ENCODE measurements at places on chromosomes 3 and 15.
A peak's percentile ranks its signal among the peaks of the same experiment; 100 is the strongest.

DNA sequence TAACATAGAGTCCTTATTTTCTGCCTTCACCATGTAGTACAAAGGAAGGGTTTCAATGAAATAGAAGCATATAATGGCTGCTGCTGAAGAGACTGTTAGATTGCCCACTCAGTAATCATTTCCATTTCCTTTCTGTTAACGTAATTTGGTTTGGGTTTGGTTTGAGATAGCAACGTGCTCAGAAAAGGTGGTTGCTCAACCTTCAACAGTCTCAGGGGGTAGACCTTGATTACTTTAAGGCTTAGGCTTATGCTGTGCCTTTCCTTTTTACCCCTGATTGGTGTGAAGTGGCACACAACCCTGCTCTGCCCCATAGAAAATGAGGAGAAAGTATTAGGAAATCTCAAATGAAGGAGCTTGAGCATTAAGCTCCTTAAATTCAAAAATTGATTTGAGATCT, 163.7 kb upstream of the TP63 start:
- DNase-seq, result no peak

DNA sequence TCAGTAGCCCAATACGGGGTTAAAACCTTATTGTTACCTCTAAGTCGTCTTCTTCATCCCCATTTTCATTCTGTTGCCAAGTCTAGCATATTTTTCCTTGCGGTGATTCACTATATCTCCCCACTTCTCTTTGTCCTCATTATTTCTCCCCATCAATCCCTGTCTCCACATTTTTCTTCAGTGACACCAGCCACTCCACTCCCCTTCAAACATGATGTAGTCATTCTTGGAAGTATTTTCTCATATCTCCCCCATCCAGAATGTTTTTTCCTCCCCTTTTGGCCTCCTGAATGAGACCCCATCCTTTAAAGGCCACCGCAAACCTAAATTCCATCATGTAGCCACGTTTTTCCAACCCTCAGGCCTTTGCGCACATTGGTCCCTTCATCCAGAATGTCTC, 105.9 kb downstream of the TOP2B start:
- no peak for DNase-seq

DNA sequence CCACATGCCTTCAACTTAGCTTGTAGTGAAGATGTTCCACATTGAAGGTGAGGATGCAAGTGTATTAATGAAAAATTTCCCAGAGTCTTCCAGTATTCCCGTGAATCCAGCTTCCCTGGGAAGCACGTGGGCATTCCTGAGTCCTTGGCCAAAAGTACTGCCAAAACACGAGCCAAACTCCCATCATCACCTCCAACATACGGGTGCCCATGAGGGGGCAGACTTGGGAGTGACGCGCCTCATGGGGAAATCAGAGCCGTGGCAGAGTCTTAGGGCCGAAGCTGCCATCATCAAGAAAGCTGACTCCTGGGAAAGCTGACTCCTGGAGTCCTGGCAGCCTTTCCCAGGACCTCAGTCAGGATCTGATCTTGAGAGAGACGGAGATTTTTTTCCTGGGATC, 20.1 kb upstream of the TM2D3 start:
- no peak for DNase-seq

DNA sequence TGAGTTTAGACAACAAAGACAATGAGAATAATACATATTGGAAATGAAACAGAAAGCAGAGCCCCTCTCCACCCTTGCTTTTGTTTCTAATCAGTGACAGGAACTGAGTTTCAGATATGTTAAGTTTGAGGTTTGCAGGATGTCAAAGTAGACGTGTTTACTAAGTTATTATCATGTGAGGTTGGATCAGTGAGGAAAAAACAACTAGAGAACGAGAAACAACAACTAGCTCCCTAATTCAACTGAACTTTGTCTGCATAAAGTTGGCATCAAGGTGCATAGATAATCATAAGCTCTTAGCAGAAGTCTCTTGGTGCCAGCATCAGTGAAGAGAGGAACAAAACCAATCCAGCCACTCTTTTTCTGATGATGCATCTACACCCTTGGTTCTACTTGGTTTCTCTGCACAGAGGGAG, 491.1 kb upstream of the NR2F2 start:
- DNase-seq, result peak; percentile 30

DNA sequence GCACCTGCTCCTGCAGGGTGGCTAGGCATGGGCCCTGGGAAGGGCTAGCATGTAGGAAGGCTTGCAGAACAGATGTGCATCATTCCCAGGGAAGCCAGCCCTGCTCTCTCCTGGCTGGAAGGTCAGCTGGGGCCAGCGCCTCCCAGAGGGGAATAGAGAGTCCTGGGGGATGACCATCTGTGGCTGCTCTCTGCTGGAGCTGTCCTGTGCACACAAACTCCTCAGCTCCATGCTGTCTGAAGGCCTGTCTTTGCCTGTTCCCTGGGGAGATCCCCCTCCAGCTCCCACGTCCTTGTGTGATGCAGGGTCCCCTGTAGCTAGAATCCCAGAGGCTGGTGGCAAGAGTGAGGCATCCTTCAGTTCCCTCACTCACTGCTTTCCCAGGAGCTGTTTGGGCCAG, 19.3 kb downstream of the IL16 start:
- DNase-seq, result no peak

GRCh38 chr3:36796881-36797280, 32.5 kb upstream of the DCLK3 start:
- no peak for DNase-seq

DNA sequence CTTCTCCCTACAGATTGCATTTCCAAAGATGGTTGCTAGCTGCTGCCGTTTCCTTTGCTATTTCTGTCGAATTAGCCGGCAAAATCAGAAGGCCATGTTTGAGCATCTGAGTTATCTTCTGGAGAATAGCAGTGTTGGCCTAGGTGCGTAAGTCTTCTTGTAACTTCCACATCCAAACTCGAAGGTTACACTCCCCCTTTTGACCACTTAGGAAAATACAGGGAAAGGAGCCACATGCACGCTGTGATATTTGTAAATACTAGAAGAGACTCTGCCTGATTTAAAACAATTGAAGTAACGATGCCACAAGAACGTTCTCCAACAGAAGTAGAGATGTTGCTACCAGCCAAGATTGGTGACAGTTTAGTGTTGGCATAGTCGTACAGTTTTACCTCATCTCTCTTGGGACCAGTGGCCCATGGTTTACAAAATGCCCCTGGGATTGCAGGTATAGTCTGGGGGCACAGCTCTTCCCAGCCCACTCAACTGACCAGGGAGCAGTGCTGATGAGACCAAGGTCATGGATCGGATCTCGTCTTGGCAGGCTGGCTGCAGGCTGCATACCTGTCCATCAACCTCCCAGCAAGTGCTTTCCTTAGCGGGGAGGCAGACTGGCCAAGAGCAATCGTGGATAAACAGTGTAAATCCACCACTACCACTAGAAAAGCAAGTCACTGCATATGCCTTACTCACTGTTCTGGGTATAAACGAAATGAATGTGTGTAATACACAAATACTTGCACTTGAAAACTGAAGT, 268.4 kb upstream of the CHRM5 start:
- DNase-seq, result no peak

GRCh38 chr15:29860872-29861271, 38.6 kb upstream of the TJP1 start:
- DNase-seq, result no peak

DNA sequence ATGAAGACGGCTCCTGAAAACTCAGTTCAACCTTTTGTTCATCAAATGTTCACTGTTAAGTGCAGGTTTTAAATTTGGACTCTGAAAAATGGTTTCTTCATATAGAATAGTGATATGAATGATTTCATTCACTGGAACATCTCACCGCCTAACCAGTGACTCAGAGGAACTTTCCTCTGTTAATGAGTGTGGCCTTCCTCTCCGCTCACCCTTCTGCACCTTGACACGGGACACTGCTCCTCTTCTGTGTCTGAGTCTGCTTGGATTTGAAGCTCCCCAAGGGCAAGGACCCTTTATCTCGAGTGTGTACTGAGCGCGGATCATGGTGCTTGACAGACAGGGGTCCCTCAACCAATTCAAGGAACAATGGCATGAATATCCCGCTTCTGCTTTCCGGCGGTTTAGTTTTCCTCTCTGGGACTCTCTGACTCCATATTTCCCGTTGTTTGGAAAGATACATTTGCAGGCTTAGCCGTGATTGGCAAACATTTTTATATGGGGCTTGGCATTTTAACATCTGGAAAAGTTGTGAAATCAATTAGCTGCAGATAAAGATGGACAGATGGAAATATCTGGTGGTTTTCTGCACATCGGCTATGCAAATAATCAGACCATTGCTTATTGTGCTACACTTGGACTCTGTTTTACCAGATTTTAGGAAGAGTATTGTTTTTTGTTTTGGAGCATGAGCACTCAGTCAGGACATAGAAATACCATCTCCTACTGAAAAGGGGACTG, 20.9 kb downstream of the KBTBD8 start:
- DNase-seq, result no peak

DNA sequence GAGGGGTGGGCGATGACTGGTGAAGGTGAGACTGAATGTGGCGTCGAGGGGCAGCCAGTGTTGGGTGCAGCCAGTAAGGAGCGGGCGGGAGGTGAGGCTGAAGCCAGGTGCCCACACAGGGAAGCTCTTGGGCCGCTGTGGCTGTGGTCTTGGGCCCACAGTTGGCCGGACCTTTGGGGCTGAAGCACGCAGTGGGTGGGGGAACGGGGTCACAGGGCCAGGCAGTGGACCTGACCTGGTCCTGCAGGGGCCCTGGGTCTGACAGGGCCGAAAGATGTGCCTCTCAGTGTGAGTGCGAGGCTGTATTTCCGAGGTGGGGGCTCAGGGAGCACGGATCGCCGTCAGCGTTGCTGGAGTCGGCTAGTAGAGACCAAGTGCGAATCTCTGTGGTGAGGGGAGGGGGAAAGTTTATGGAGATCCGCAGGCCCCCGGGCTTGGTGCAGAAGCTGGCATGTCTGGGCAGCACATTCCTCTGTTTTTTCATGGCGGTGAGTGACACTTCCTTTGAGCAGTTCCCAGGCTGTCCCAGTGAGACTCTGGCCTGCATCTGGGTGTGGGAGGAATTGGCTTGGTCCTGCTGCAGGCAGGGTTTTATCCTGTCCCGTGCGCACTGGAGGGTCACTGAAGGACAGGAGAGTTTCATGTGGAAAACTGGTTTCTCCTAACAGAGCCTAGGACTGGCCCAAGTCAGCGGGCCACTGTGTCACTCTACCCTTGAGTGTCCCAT, 100.8 kb downstream of the TMEM266 start:
- DNase-seq, result no peak

GRCh38 chr3:29922992-29923746, 642.3 kb downstream of the RBMS3 start:
- DNase-seq, result no peak

GRCh38 chr3:188728371-188728896, 443.3 kb upstream of the TPRG1 start:
- DNase-seq, result no peak

DNA sequence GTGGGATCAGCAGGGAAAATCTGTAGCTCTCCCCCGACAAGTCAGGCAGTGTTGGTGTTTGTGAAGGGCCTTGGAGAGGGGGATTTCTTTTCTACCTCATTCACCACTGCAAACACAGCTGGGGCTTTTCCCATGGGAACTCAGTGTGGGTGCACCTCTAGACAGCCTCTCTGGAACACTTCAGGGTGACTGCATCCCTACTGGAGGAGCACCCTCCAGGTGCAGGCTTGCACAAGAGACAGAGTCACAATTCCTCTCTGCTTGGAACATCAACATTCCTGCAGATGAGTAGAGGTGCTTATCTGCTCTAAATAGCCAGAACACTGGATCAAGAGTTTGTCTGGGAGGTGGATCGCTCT, 72.7 kb upstream of the AKAP13 start:
- no peak for DNase-seq

GRCh38 chr3:139718415-139718814, 40.6 kb upstream of the NMNAT3 start:
- DNase-seq, result no peak

DNA sequence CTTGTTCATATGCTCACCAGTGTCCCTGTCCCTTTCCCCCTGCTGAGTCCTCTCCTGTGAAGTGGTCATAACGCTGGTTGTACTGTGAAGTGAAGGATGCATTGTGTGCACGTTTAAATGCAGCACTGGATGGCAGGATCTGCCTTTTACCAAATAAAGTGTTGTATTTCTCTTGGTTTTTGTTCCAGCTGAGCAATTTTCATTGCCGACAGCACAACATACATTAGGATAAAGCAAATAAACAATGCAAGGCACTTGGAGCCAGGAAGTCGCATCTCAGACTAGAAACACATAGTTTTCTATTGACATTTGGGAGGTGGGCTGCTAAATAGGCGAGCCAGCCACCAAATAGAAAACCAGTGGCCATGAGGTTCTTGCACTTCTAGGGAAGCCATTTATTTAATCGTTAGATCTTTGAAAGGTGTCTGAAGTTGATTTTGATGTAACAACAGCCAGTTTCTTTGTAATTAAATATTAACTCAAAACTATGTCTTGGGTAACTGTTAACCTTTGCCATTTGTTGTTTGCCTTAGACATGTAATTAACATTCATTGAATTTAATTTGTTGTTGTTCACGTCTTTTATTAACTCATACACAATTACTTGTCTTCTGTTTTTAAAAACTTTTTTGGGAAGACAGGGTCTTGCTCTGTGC, 185.3 kb downstream of the FNDC3B start:
- no peak for DNase-seq

DNA sequence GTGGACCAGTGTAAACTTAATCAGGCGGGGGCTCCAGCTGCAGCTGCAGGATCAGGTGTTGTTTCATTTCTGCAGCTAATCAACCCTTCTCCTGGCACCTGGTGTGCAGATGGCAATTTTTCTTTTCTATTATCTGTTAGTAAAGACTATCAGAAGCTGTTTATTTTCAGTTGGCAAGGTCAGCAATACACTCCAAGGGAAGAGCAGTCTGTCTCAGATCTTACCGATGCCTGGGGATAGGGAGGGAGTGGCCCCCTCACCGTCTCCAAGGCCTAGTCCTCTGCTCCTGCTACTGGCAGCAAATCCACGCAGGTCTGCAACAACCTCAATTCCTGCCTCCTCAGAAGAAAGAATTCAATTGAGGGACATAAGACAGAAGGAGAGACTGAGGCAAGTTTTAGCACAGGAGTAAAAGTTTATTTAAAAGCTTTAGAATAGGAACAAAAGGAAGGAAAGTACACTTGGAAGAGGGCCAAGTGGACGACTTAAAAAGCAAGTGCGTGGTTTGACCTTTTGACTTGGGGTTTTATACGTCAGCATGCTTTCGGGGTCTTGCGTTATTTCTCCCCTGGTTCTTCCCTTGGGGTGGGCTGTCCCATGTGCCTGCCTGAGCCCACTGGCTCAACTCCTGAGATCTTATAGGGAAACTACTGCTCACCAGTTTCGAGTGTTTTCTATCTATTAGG, 9.2 kb downstream of the CCRL2 start:
- no peak for DNase-seq

DNA sequence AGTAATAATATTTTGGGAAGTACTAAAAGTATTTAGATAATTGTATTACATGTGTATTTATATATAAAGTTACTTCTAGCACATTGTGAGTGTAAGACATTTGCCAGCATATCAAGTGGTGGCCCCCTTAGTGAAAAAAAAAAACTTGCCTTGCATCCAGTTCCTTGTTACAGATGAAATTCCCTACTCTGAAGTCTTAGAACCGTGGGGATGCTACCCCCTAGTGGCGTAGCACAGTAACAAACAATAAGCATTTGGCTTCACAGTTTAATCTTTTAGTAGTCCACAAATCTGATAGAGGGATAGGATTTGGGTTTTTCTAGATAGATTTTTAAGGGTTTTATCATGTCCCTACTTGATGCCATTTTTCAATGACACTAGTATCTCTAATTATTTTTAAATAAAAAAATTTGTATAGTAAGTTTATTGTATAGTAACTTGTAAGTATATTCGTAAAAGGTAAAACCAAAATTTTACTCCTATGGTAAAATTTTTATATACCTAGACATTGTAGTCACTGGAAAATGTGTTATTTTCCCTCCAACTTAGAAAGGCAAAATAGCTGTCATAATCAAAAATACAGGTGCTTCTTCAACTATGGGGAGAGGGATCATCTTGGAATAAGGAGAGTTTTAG, 14.3 kb downstream of the SMC4 start:
- DNase-seq, result peak; percentile 76
